ENCODE measurements at places on chromosomes 11 and 22. TPM values are rescaled to one million over a fixed set of nuclear protein-coding genes. Genes with fewer than 3 reads are reported as not detected.

EFEMP2 gene
- 92.7 TPM for total RNA-seq

DGAT2 gene
- total RNA-seq: 7.1 TPM

DDTL gene
- 2.2 TPM for total RNA-seq

ZNF214 gene
- 1.5 TPM for total RNA-seq

MOGAT2 gene
- not detected for total RNA-seq

OR8D1 gene
- total RNA-seq: not detected

HORMAD2 gene
- not detected for total RNA-seq

PGA3 gene
- total RNA-seq: not detected

TAF6L gene
- total RNA-seq: 7.1 TPM

MRGPRX3 gene
- total RNA-seq: not detected

FGF4 gene
- not detected for total RNA-seq

BATF2 gene
- total RNA-seq: 2.1 TPM

OR10D3 gene
- total RNA-seq: not detected

GRM5 gene
- not detected for total RNA-seq

GRAMD1B gene
- 42.5 TPM for total RNA-seq

RNF26 gene
- 8.1 TPM for total RNA-seq

KCNJ5 gene
- total RNA-seq: 3.3 TPM

TMPRSS13 gene
- not detected for total RNA-seq

Data from heart left ventricle (tissue), 16 donors.